ENCODE measurements at places on chromosomes 2 and 18.

GRCh38 chr2:31380243-31380642, 34.3 kb downstream of the XDH start:
- DNase-seq, result no peak

- DNase-seq, result peak; percentile 5
Observed at GRCh38 chr2:231410293-231411004, 14.9 kb downstream of the B3GNT7 start.

- no peak for DNase-seq
Observed at GRCh38 chr2:169139993-169140767, 70.8 kb downstream of the DHRS9 start.

GRCh38 chr2:112795774-112796173, 11.5 kb upstream of the IL1A start:
- no peak for DNase-seq

DNA sequence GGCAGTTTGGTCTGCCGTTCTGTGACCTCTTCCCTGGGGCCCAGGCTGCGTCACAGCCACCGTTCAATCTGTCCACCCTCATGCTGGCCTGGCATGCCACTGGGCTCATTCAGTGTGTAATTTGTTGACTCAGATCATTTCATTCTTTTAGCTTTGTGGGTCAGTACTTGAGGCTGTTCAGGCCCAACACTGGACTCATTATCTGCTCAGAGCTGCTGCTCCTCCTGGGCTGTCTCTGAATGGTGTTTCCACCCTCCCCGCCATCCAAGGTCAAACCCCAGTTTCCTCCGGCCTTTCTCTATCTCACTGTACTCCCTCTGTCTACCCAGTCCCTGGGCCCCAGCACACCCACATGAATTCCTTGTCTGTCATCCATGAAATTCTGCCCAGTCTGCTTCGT, 152.4 kb upstream of the NCK2 start:
- no peak for DNase-seq

- no peak for DNase-seq
Observed at GRCh38 chr2:73235315-73236028, 1.4 kb downstream of the CCT7 start.
